ENCODE measurements at places on chromosomes 12 and 14.

GRCh38 chr12:76591476-76591875 lies 31.9 kb upstream of the OSBPL8 start:
- no peak for DNase-seq

DNA sequence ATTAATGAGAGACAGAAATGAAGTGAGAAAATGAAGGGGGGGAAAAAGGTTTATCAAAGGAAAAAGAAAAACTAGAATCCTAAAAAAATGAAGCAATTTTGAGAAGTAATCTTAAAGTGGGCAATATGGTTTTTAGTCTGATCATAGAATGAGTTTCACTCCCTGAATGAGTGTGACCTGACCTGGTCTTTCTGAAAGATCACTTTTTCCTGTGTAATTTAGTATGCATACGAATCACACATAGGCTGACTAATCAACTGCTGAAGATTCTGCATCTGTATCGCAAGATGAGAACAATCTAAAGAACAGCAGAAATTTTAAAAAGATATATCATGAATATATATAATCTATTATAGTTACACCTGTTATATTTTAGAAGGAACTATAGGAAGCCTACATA lies 11.3 kb downstream of the GNPTAB start:
- DNase-seq: no peak

- no peak for DNase-seq
These were observed 547.9 kb downstream of the DIO2 start for GRCh38 chr14:79663453-79663852.

GRCh38 chr14:36449903-36450302 lies 70.1 kb downstream of the NKX2-1 start:
- DNase-seq: no peak

DNA sequence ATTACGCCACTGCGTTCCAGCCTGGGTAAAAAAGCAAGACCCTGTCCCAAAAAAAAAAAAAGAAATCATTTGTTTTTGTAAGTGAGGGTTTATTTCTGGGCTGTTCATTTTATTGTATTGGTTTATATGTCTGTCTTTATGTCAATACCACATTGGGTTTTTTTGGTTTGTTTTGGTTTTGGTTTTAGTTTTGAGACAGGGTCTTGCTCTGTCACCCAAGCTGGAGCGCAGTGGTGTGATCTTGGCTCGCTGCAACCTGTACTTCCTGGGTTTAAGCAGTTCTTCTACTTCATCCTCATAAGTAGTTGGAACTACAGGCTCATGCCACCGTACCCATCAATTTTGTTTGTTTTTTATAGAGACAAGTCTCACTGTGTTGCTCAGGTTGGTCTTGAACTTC lies 25.0 kb downstream of the METAP2 start:
- no peak for DNase-seq

GRCh38 chr14:92759300-92759678 lies 10.9 kb upstream of the LGMN start:
- no peak for DNase-seq

GRCh38 chr12:91009319-91009950 lies 4.7 kb upstream of the EPYC start:
- DNase-seq: no peak

GRCh38 chr14:24094841-24095270 lies 745 bp downstream of the PCK2 start:
- no peak for DNase-seq

DNA sequence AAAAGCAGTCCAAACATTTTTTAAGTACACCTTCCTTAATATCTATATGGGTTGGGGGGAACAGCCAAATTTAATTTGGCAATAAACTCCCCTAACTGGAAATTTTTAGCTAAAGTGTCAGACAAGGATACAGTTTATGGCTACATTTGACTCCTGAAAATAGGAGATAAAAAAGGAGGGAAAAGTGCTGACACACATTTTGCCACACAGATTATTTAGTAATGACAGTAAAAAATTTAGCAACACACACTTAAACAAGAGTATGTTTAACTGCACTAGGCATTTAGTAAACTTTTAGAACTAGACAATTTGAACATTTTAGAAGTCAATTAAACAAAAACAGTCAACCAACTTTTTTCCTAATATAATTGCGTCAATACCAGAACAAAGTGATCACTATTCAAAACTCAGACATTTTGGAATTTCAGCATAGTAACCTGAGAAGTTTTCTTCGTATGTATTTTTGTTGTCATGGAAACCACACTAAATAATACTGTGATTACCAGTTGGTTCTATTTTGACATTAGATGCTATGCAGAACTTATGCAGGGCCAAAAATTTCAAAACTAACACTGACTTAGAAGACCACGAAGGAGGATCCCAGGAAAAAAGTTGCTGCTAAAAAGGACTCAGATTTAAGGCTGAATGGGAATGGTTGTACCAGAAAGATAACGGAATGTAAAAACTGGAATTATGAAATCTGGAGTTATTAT lies 13.4 kb downstream of the GMFB start:
- no peak for DNase-seq

DNA sequence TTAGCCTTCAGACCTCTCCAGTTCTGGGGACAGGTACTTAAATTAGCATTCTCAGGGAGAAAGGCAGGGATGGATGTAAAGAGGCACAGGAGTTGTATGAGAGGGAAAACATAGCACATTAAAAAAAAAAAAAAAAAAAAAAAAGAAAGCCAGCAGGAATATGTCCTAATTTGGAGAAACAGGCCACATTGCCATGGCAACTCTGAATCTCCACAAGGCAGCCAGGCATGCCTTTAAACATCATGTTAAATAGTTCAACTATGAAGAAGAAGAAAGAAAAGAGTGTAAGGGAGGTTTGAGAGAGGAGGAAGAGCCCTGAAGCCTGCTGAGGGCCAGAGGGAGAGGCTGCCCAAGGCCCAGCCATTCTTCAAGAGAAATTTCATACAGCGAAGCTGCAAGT lies 145.8 kb downstream of the GRIN2B start:
- DNase-seq: no peak

GRCh38 chr12:98422812-98423211 lies 92.6 kb upstream of the TMPO start:
- DNase-seq: no peak

- no peak for DNase-seq
These were observed at the start of gene NPAS3 for GRCh38 chr14:32938719-32939253. Gene NPAS3 (plus strand): TSS chr14:32938879.

GRCh38 chr14:60848066-60848465 lies 113.5 kb downstream of the MNAT1 start:
- no peak for DNase-seq

DNA sequence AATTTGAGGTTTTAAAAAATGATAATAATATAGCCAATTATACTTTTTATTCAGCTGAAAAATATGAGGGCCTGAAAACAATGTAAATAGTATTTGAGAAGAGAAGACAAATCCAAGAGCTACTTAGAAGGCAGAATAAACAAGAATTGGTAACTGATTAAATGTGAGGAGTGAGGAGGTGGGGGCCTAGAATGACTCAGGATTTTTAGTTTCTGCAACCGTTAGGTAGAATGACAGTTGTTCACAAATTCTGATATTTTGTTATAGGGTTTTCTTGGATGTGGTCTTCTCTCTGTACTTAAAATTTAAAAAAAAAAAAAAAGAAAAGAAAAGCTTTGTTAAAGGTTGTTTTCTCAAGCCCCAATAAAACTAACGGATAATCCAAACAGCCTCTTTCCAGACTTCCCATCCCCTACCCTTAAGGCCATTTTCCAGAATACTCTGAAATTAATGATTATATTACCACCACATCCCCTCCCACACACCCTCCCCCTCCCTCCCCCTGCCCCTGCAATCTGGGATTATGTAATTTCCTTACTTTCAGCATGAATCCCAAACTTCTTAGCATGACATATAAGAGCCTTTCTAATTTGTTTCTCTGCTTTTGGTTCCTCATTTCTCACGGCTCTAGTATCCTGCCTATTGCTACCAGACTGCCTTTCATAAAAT lies 50.4 kb downstream of the LRP6 start:
- DNase-seq: no peak

DNA sequence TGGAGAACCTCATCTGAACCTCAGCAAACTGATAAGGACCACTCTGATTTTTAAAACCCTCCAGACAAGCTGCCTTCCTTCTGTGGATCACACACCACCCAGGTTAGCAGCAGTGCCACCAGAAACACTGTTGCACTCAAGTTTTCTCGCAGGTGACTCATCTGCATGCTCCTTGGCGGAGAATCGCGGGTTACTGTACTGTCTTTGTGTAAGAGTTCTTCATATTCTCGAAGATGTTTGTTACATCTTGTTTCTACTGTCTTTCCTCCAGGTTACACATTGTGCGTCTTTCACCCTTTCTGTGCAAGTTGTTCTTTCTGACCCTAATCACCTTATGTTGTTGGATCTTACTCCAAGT lies 331.2 kb downstream of the CACNA1C start:
- no peak for DNase-seq

- no peak for DNase-seq
These were observed 6.1 kb downstream of the SDR39U1 start for GRCh38 chr14:24436355-24437019.

DNA sequence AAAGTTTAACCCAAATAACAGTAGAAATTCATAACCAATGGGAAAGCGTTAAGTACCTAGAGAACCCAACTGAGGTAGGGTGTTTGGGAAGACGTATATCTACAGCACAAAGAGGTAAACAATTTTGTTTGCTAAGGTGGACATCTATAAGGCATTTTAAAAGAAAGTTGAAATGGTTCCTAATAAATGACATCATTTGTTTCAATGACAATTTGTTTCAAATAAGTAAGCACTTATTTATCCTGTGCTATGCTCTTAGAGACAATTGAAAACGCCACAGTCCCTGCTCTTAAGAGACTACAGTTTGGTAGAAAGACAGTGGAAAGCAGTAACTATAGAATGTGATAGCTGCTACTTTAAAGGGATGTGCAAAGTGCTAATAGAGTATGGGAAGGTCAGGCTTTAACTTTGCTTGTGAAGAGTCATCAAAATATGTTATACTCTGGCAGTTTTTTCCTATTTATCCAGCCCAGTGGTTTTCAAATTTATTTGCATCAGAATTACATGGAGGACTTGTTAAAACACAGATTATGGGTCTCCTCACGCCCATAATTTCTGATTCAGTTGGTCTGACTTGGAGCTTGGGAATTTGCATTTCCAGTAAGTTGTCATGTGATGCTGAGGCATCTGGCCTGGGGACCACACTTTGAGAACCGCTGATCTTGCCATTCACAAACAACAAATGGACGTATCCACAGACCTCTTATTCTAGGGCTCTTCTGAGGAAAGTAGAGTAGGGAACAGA lies 19.6 kb upstream of the SMCO2 start:
- DNase-seq: no peak

GRCh38 chr14:83164591-83164990 lies 1630.9 kb upstream of the SEL1L start:
- DNase-seq: no peak

- no peak for DNase-seq
These were observed 141.6 kb downstream of the KICS2 start for GRCh38 chr12:64080319-64081007.

DNA sequence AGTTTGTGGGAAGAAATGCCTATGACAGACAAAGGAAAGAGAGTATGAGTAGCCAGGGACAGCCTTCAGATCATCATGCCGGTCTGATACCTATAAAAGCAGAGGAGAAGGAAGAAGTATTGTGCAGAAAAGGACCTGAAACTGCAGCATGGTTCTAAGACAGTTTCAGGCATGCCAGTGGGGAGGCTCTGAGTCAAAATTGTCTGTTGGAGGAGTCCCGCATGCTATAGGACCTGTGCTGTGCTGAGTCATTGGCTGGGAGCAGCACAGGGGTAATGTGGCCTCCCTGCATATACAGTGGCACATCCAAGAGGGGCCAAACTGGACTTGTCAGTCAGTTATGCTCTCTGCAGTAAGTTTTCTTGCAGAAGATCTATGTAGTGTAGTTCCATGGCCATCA lies 40.7 kb downstream of the NEUROD4 start:
- DNase-seq: no peak

DNA sequence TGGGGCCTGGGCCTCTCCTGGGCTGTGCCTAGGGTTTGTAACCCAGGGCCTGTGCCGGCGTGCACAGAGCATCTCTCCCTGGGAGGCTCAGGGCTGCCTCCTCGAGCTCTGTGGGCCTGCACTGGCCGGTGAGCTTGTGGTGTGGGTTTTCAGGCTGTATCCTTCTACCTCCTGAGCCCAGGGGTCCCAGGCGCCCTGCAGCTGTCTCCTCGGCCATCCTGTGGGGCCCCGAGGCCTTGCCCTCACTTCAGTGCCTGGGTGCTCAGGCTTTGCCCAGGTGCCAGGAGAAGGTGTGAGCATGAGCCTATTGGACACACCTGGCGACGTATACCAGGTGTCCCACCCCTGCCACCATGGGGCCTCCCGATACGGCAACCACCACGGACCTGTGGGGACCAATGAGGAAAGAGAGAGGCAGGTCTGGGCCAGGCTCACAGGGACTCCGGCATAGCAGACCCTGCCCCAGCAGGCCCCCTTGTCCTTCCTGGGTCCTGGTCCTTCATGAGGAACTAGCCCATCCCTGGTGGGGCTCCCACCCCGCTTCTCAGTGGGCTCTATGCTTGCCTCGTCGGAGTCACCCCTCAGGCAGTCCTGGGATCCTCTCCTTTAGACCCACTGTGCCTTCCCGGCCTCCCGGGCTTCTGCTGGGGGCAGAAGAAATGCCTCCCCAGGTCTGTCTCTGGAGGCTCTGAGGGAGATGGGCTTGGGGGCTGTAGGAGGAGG lies 400.2 kb downstream of the TMEM121 start:
- no peak for DNase-seq

- DNase-seq: no peak
These were observed 56.3 kb upstream of the KICS2 start for GRCh38 chr12:64278421-64278820.

DNA sequence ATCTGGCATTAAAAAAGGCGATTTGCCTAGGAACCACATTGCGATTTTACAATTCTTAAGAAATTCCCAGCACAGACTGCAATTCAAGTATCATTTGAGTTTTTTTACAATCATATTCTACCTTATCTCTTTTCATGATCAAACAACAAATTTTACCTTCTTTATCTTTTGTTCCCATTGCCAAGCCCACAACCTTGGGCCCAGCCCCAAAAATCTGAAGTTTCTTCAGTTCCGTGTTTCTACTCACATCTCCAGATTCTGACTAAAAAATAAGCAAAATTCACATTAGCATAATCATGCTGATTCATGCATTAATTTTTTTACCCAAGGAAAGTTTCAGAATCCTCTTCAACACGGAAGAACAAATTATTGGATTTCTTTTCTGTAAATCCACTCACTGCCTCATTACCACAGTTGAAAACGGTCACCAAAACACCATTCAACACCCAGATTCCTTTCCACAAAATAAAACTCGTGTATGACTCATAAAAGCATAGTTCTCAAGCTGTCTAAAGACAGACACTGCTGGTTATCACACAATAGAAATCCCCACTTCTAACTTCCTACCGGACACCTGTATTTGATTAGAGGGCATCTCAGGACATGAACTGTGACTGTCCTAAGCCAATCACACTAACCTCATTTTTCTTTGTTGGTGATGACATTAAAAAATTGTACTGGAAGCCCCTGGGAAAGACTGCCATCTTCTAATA lies 32.7 kb downstream of the KDM5A start:
- DNase-seq: no peak

DNA sequence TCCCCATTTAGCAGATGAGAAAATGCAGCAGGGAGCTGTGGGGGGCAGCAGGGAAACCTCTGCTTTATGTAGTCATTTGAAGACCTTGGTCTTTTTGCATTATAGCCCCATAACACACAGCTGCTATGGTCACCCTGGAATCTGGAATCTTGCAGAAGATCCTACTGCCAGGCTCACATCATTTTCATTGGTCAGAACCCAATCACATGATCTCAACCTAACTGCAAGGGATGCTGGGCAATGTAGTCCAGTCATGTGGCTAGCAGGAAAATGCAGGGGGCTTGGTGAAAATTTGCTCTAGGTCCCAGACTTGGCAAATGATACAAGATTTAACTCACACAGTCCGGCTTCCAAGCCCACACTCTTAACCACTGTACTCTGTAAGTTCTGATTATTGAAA lies 1028.7 kb downstream of the AACS start:
- no peak for DNase-seq

All from Panc1 (cell line).